NCI-H2029 (cell line): ENCODE measurements at places on chromosomes 3 and 15.

GRCh38 chr3:40843208-40843624, 318.5 kb downstream of the ZNF621 start:
- no peak for DNase-seq

DNA sequence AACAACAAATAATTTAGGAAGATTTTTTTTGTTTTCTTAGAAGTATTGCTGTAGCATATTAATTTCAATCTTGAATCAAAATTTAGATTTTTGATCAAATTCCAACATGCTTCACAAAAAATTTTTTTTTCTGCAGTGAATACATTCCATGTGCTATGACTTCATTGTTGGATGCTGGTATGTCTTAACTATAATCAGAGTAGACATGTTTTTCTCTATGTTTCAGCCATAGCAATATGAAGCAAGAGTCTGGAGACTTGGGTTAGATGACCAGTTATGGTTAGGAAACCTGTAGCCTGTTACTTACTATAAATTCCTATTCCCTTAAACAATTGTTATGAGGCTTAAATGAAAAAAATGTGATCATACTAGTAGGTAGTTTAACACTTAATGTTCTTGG, 176.1 kb upstream of the CHL1 start:
- no peak for DNase-seq

DNA sequence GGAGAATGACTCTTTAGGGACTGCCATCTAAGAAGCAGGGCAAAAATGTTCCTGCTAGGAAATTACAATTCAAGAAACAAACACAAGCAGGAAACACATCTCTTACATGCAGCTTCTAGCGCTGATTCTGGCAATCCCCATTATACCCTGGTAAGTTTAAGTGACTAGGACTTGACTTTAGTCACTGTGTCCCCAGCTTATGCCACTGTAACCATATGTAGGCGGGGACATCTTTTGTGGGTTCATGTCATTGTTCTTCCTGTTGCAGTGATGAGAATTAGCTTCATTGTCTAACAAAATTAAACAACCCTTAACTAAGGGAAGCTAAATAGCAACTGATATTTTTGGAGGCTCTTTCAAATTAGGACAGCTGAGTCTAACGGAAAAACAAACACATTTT, 17.9 kb upstream of the FAM81A start:
- no peak for DNase-seq

DNA sequence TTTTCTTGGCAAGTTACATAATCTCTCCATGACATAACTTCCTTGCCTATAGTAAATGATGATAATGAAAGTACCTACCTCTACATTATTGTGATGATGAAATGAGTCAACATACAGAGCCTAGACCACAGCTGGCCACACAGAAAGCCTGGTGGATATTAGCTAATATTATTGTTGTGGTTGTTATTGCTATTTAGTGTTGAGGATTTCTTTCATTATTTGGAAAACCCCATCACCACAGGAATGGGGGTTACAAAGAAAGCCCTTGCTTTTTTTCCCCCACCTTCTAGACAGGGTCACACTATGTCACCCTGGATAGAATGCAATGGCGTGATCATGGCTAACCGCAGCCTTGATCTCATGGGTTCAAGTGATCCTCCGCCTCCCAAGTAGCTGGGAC, 125.0 kb downstream of the PDZRN3 start:
- DNase-seq, result no peak

- DNase-seq, result no peak
Measured at GRCh38 chr3:79896086-79896485, 128.3 kb upstream of the ROBO1 start.

DNA sequence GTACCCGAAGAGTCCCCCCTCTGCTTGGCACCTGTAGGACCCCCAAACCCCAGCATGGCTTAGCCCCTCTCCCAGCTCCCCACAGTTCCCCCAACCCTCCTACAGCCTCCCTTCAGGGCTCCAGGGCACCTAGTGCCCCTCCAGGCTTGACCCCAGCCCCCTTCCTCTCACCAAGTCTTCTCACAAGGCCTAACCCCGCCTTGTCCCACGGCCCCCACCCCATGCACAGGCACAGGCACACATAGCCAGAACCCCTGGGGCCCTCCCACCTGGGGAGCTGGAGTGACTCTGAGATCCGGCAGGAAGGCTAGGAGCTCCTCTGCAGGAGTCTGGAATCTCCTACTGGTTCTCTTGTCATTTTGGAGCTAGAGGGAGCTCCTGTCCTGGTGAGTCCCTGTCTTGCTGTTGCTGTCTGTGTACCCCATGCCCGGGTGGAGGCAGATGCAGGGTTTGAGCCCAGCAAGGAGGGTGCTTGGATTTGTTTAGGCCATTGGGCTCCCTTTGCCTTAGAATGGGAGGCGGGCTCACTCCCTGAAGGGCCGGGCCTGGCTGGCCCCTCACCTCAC, 39.6 kb downstream of the KLF13 start:
- DNase-seq, result no peak

DNA sequence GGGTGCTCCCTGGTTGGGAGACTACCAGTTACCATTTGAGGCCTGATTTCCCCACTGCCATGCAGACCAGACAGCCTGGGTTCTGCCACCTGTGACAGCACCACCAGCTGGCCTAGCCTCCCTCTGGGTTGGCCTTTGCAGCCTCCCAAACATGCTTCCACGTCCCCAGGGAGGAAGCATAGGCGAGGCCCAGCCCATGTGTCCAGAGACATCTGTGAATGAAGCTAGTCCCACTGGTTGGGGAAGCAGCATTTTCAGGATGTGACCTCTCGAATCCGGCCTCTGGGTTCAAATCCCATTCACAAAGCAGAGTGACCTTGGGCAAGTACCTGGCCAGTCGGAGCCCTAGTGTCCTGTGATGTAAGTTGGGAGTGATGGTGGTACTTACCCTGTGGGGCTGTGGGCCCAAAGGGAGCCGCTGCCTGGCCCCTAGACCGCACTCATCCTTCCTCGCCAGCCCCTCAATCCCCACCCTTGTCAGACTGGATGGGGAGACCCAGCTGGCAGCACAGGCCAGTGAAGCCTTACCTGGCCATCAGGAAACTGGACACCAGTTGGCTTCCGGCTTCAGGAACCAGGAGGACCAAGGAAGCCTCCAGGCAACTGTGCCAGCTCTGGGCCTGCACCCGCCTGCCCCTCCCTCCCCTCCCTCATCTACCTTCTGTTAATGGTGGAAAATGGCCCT, 6.0 kb downstream of the KLF15 start:
- DNase-seq, result no peak

- no peak for DNase-seq
Measured at GRCh38 chr15:43469867-43470266, 23.1 kb downstream of the TP53BP1 start.

GRCh38 chr3:13207975-13208705, 134.9 kb upstream of the IQSEC1 start:
- DNase-seq, result no peak

- no peak for DNase-seq
Measured at GRCh38 chr15:74540161-74540760, 759 bp upstream of the ARID3B start.

- DNase-seq, result no peak
Measured at GRCh38 chr15:48722764-48723661, 77.5 kb upstream of the FBN1 start.

GRCh38 chr15:40623361-40623760, 29.3 kb downstream of the KNL1 start:
- DNase-seq, result no peak

DNA sequence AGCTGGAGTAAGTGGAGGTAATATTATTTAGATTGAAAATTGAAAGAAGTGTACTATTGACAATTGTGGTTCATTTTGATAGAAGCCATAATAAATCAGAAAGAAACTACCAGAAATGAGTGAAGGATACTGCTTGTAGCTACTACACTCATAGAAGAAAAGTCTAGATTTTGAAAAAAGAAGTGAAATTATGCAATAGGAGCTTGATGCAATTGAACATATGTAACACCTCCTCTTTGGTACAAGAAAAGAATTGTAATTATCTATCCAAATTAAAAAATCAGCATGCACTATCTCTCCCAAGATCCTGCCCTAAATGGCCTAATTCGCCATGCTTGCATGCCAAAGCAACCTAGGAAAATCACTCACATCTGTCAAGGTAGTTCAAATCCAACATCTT, 51.1 kb upstream of the CD200R1L start:
- no peak for DNase-seq

- DNase-seq, result no peak
Measured at GRCh38 chr3:157958457-157958856, 147.8 kb downstream of the SHOX2 start.

DNA sequence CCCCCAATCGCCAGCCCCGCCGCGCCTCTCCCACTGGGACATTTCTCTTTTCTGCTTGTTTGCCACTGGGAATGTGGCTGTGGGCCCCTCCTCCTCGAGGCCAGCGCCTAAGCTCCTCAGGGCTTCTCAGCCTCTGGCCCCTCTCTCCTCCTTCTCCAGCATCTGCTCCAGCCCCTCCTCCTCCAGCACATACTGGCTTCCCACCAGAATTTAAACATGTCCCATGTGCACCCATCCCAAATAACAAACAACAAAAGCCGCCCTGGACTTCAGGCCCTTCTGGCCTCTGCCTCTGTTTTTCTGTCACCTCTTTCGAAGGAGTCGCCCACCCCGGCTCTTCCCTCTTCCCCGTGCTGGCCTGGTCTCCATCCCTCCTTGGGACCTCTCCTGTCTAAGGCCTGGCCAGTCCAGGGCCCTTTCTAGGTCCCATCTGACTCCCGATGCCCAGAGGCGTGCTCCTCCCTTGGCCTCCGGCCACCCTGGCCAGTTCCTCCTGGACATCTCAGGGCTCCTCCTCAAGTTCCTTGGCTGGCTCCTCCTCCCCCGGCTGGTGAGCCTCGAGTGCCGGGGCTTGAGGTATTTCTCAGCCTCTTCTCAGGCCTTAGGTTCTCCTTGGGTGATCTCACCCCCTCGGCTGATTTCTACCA, 94.6 kb upstream of the SLC6A6 start:
- no peak for DNase-seq

- DNase-seq, result peak; percentile 71
Measured at GRCh38 chr3:157618075-157618760, 115.0 kb upstream of the VEPH1 start.

GRCh38 chr15:48965972-48966371, 2.3 kb upstream of the SHC4 start:
- DNase-seq, result no peak

DNA sequence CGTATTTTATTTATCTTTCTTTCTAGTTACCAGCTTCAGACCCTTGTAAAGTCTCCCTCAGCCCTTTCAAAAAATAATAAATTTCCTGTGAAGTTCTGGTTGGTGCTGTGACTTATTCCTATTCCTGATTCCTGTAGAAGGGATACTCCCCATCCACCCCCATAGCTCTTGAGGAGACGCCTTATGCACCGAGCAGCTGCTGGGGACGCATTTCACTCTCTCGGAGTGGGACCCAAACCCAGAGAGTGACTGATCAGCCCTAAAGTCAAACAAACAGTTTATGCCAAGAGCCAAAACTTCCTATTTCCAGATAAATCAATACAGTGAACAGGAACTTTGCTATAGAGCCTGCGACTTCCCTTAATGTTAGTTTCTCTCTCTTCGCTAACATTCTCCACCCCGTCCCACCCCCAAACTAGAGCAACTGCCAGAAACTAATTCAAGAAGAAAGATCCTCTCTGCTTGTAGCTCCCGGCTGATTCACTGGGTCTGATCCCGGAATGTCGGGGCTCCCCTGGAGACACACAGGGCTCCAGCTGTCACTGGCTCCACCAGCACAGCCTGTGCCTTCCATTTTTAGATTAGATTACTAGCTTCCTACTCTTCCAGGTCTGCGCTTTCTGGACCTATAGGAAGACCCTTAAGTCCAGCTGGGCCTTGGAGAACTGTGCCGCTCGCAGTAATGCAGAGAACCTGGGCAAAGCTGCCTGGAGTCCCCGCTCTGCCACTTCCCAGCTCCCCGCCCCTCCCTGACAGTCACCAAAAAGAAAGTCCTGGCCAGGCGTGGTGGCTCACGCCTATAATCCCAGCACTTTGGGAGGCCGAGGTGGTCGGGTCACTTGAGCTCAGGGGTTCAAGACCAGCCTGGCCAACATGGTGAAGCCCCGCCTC, 45.2 kb downstream of the KLHL25 start:
- no peak for DNase-seq

DNA sequence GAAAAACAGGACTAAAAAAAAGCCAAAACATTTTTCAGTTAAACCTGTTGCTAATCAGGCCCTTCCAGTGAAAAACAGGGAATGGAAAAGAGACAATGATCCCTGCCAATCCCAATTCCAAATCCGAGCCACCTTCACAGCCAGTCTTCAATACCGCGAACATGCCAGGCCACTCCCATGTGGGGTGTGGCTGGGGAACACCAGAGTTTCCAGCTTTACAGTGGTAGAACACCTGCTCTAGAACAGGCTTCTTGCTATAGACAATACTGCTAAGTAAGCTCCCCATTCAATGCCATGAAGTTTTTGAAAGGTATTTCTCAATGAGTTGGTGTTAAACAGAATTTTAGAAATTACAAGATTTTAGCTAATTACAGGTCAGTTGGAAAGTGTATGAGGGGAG, 228.3 kb downstream of the ATP8B4 start:
- DNase-seq, result no peak

DNA sequence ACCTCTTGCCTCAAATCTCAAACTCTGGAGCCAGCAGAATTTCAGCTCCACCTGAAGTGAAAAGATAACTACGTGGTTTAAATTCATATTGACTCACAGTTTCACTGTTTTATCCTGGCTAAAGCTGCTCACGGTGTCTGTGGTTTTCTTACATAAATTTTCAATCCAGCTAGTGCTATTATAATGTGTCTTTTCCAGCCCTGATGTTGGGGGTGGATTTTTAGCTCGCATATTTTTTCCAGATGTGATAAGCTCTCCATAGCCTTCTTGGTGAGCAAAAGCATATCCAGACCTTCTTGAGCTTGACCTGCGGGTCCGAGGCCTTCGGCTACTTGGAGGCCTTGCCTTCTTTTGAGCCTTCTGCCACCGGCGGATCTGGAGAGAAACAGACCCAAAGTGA, 239.3 kb downstream of the DTWD1 start:
- no peak for DNase-seq

DNA sequence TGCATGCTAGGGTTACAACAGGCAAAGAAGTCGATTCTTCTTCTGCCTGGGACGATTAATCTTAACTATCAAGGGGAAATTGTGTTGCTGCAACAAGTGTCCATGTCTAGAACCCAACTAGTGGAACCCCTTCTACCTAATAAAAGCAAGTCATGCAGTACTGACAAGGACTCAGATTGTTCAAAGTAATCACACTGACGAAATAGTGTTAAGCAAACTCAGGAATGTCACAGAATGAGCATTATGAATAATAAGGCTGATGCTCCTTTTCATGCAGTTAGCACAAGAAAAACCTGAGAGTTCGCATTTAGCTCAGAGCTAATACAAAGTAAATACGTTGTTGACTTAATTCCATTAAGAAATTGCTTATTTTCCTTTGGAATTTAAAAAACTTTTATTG, 47.5 kb upstream of the TRIM42 start:
- no peak for DNase-seq
